ENCODE measurements at places on chromosomes 5 and 9.

DNA sequence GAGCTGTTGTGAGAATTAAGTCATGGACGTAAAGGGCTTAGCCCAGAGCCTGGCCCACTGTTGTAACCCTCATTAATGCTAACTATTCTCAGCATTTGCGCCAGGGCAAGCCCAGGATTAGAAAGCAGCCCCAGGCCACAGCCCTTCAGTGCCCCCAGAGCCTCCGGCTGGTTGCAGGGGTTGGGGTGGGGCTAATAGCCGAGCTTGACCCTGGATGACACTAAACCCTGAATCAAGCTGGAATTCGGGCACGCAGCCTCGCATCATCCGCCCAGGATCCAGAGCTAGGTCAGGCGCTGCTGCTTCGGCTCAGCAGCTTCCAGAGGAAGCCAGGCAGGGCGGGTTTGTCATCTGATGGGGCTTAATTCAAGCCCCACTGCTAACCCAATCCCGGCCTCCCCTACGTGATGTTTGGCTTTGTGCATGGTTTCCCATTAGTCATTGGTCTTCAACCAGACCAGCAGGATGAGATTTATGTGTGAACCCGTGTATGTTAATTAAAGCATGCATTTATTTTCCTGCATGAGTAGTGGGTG is 1.2 kb upstream of the MEGF9 start:
- DNase-seq = no peak

DNA sequence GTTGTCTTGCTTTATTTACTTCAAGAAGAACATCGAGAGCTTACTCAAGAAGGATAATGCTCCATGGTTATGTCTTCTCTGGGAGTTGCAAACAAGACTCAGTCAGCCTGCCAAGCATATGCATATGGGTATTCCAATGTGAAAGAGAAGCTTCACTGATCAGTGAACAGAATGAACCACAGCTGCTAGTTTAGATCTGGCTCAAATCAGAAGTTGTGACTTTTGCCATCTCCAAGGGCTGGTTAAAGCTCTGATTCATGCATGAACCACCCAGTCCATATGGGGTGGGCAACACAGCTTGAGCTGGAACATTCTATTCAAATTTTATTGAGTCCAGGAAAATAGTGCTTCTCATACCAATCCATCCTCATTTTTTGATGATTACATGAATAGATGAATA is 50.0 kb downstream of the ATPSCKMT start:
- DNase-seq = no peak

GRCh38 chr9:124390794-124391658 is 24.2 kb downstream of the PSMB7 start:
- no peak for DNase-seq

GRCh38 chr5:39520232-39520572 is 95.4 kb upstream of the DAB2 start:
- DNase-seq = no peak

DNA sequence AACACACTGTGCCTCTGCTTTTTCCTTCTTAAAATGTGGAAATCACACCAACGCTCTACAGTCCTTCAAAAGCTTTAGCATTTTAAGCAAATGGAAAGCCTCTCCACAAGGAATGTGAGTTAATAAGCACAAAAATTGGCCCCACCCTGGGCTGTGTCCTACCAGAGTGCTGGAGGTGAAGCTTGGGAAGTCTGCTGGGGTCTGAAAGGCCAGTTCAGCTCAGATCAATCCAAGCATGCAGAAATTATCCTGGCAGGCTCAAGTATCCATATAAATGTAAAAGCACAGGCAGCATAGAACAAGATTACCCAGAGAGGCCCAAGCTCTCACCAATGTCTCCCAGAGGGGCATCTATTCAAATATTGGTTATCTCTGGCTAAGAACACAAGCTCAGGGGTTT is 98.5 kb downstream of the ESM1 start:
- no peak for DNase-seq

- DNase-seq = no peak
Observed at GRCh38 chr5:171961117-171961516, 45.3 kb downstream of the FBXW11 start.

DNA sequence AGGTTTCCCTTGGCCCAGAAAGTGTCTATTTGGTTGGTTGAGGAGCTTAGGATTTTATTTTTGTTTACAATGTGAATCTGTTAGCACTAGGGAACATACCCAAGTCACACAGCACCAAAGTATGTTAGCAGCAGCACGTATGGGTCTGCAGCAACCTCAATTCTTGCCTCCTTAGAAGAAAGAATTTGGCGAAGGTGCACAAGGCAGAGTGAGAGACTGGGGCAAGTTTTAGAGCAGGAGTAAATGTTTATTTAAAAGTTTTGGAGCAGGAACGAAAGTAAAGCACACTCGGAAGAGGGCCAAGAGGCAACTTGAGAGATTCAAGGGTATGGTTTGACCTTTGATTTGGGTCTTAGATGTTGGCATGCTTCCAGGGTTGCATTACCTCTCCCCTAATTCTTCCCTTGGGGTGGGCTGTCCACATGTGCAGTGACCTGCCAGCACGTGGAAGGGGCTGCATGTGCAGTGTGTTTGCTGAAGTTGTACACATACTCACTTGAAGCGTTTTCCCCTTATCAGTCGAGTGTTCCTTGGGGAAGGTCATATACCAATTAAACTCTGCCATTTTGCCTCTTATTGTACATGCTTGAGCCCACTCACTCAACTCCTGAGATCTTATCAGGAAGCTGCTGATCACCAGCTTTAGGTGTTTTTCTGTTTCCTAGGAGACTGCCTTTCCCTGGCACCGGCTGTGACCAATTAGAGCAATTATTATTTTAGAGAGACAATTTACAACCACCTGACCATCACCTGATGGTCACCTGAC is 64.9 kb upstream of the SHC3 start:
- no peak for DNase-seq

DNA sequence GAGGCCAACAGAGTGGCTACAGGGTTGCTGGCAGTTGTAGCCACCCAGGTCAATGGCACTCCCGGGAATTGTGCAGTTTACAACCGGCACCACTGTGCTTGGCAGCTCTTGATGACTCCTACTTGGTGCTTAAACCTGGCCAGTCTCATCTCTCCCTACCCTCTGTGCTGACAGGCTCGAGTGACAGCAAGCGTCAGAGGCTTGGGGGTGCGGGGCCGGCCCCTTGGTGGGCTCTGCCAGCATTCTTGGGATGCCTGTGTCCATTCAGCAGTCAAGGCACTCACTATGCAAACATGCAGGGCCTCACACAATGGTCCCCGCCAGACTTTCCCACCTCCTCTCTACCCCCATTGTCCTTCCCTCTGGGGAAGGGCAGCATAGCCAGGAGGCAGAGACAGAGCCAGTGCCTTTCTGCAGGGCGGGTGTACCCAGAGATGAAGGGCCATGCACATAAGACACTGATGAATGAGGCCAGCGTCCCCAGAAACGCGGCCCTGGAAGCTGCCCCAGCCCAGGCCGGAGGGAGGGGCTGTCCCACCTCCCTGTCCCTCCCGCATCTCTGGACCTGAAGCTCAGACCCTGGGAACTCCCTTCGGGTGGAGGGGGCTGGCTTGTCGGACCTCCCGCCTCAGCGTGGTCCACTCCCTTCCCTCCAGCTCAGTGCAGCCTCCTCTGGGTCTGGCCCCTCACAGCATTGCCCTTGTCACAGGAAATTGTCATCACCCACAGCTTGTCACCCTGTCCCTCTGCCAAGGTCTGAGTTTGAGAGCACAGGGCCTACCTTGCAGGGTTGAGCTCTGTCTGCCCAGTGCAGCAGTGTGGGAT is 26.4 kb upstream of the NOTCH1 start:
- DNase-seq = peak; percentile 31

DNA sequence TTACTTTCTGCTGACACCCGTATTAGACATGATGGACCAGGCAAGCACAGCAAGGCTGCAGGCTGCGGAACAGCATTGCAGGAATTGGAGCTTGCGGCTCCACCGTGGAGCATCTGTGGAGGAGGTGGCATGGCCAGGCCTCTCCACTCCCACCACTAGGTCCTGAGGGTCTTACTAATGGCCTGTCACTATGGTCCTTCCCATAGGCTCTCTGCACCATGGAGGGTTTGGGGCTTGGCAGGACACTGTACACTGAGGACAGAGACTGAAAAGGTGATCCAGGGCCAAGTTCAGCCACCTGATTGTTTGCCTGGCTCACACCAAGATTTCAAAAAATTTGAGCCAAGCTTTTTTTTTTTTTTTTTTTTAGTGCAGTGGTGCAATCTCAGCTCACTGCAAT is 14.3 kb upstream of the ZBTB43 start:
- DNase-seq = no peak

DNA sequence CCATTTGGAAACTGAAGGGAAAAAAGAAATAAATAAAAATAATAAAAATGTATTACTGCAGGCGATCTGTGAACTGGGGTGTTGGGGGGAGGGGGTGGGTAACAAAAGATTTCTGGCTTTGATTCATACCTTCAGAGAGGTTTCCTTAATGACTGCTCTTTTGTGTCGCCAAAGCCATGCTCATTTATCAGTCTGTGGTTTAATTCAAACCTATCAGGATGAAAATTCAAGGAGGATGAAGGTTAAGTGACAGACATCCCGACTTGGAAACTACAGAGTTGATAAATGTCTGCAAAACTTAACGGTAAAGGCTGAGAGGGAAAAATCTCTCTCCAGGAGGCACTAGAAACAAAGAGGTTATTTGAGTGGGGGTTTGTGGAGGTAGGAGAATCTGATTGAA is 278.2 kb downstream of the PSAT1 start:
- no peak for DNase-seq

GRCh38 chr9:94199776-94200175 is 59.3 kb upstream of the ZNF169 start:
- DNase-seq = no peak

DNA sequence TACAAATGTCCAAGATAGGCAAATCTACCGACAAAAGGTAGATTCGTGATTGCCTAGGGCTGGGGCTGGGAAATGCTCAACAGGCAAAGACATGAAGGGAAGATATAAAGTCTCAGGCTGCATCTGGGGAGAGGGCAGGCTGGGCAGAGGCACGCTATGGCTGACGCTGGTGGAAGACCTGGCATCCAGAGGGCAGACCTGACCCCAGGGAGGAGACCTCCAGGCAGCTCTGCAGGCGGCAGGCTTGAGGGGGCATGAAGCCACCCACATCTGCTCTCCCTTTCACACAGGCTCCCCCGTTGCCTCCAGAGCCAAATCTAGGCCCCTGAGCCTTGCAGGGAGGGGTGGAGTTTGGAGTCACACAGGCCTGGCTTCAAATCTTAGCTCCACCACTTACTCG is 145.5 kb downstream of the PAX5 start:
- DNase-seq = peak; percentile 8

DNA sequence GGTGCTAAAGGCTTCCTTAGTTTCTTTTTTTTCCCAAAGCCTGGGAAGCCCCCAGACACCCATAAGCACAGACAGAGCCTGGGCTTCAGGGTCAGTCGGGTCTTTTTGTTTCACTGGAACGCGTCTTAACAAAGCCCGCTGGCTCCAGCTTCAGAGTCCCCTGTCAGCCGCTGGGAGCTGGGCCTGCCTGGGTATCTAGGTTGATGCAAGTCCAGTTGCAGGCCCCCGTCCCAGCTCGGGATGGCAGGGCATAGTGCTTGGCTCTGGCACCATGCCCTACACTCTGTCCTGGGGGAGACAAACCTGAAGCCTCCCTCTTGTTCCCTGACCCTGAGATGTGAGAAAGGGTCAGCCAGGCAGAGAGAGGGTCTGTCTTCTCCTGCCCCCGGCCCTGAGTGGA is 14.5 kb downstream of the OLFM1 start:
- DNase-seq = no peak

DNA sequence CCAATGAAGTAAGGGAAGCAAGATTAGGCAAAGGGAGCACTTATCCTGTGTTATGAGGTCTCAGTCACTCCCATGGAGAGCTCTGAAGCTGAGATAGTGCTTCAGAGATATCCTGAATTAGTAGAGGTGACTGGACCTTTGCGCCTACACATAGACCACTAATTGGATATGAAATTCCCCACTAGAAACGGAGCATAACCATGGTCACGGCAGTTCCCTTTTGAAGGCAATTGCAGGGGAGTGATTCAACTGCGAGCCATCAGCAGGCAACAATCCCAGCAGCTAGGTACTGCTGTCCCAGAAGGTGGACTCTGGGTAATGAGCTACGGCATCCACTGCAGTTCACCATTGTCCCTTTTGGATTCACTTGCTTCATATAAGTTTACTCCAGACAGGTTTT is 267.7 kb upstream of the RASA1 start:
- DNase-seq = no peak

DNA sequence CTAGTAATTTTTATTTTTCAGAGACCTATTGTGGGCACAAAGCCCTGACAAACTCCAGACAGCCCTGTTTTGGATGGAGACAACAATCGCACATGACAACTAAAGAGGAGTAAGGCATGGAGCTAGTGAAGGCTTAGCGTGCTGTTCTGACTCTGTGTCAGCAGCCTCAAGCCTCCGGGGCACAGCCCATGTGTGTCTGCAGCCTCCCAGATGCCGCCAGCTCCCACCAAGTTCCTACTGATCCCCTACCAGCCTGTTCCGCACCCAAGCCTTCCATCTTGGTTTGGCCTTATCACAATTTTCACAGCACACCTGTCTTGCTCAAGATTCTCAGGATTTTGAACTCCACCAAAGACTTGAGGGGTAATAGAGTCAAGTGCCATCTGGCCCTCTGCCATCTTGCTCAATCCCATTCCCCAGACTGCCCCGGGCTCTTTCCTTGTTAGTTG is 70.3 kb upstream of the SH3PXD2B start:
- DNase-seq = no peak

GRCh38 chr5:154397652-154398406 is 48.0 kb upstream of the SAP30L start:
- DNase-seq = no peak

GRCh38 chr5:161857358-161857757 is 9.4 kb downstream of the GABRA1 start:
- DNase-seq = no peak

DNA sequence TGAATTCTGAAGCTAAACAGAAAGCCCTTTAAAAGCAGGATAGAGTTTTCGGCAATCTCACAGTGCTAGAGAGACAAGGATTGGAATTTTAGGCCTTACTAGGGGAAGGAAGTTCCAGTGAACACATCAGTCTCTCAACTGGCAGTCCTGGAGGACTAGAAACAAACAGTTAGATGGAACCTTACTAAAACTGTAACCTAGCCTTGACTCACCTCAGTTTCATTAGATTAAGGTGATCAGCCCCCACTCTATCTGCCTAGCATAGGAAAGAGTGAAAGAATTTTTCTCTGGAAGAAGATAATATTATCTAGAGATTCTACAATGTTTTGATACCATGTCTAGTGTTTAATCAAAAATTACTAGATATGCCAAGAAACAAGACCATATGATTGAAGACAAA is 25.8 kb upstream of the SMIM23 start:
- DNase-seq = no peak

DNA sequence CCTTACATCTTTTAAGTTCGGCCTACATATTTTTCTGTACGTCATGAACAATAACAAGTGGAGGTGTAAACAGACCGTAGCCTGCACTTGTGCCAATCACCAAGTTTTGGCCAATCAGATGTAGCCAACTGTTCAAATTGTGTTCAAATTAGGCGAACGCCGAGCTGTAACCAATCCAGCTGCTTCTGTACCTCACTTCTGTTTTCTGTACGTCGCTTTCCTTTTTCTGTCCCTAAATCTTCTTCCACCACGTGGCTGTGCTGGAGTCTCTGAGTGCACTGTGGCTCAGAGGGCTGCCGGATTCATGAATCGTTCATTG is 26.4 kb downstream of the TRIM14 start:
- DNase-seq = peak; percentile 37

Data from CD4-positive, alpha-beta T cell treated with Interleukin-15 for 1 hour (primary cell).